ENCODE measurements at places on chromosomes 7 and 10. TPM values are rescaled to one million over a fixed set of nuclear protein-coding genes. Genes with fewer than 3 reads are reported as not detected.
A peak's percentile ranks its signal among the peaks of the same experiment; 100 is the strongest.

Gene RBP3
- total RNA-seq = not detected

Gene NPY4R
- not detected for total RNA-seq

Gene ZNF438
- 4.0 TPM for total RNA-seq

Gene KIAA1217
- total RNA-seq = 46.2 TPM

Gene CNNM1
- 6.3 TPM for total RNA-seq

Gene NEURL1
- total RNA-seq = 0.22 TPM

Gene TRDMT1
- total RNA-seq = 7.9 TPM

Gene CFAP70
- total RNA-seq = 1.9 TPM

Gene DRGX
- not detected for total RNA-seq

- no peak for DNase-seq
Observed at GRCh38 chr7:159015081-159015453, 129.6 kb downstream of the VIPR2 start.

DNA sequence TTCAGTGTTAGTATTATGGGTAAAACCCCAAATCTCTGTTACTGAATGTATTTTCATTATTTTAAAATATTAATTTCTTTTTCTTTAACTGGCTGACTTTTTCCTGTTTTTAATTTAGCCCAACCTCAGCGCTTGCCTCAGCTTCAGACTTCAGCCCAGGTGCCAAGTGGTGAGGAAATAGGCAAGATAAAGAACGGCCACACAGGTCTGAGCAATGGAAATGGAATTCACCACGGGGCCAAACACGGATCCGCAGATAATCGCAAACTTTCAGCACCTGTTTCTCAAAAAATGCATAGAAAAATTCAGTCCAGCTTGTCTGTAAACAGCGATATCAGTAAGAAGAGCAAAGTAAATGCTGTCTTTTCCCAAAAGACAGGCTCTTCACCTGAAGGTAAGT, 57.5 kb downstream of the MDFIC start:
- DNase-seq = peak; percentile 70

GRCh38 chr7:129553899-129554461, 51.6 kb downstream of the SMKR1 start:
- DNase-seq = no peak

GRCh38 chr10:132223156-132223590, 36.4 kb downstream of the DPYSL4 start:
- DNase-seq = peak; percentile 70

DNA sequence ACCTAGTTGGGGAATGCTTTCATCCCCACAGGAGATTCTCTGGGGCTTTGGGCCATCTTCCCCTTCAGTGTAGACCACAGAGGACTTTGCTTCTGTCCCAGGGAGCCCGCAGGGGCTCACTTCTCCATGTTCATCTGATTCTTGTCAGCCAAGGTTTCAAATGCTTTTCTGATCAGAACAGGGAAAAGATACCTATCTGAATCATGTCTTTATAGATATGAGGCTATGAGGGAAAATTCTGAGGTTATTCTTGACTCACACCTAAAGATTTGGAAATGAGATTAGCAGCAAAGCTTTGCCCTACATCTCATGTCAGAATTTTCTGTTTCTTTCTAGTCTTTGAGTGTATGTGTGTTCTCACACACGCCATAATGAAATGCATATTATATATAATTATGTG, 53.3 kb downstream of the FIGNL1 start:
- no peak for DNase-seq

GRCh38 chr10:101902032-101902819, 58.6 kb upstream of the KCNIP2 start:
- DNase-seq = no peak

DNA sequence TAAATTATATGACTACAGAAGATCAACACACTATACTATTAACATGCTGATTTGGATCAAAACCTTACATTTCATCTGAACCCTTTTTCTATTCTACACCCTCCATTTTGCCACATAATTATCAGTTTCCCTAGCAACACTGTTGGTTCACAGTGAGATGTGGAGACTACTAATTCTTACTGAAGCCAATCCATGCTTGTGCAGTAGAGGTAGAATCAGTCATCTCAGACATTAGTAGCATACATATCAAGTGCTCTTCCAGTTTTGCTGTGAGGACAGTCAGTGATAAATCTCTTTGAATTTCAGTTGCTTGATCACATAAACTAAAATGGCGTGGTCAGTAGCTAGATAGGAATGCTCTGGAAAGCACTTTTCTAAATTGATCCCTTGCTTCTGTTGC, 70.3 kb downstream of the PON1 start:
- DNase-seq = no peak

- no peak for DNase-seq
Observed at GRCh38 chr7:111639934-111640333, 77.6 kb upstream of the IMMP2L start.

GRCh38 chr10:22832066-22832602, 95.7 kb upstream of the ARMC3 start:
- DNase-seq = no peak

GRCh38 chr10:52110576-52110975, 203.5 kb upstream of the DKK1 start:
- DNase-seq = no peak

- DNase-seq = no peak
Observed at GRCh38 chr7:67056683-67057082, 60.0 kb downstream of the TYW1 start.

DNA sequence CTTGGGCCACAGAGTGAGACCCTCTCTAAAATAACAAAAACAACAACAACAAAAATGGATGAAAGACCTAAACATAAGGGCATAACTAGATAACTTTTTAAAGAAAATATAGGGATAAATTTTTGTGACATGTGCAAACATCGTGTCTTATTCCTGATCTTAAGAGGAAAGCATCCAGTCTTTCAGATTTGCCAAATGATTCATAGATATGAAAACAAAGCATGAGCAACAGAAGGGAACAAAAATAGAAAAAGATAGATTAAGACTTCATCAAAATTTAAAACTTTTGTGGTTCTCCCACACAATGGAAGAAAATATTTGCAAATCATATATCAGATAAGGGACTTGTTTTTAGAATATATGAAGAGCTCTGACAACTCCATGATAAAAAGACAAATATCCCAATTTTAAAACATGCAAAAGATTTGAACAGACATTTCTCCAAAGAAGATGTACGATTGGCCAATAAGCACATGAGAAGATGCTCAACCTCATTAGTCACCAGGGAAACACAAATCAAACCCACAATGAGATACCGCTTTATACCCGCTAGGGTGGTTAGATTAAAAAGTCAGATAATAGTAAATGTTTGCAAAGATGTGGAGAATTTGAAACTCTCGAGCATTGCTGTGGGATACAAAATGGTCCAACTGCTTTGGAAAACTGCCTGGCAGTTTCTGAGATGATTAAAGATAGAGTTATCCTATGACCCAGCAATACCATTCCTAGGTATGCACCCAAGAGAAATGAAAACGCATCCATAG, 20.3 kb downstream of the PPIF start:
- DNase-seq = no peak

DNA sequence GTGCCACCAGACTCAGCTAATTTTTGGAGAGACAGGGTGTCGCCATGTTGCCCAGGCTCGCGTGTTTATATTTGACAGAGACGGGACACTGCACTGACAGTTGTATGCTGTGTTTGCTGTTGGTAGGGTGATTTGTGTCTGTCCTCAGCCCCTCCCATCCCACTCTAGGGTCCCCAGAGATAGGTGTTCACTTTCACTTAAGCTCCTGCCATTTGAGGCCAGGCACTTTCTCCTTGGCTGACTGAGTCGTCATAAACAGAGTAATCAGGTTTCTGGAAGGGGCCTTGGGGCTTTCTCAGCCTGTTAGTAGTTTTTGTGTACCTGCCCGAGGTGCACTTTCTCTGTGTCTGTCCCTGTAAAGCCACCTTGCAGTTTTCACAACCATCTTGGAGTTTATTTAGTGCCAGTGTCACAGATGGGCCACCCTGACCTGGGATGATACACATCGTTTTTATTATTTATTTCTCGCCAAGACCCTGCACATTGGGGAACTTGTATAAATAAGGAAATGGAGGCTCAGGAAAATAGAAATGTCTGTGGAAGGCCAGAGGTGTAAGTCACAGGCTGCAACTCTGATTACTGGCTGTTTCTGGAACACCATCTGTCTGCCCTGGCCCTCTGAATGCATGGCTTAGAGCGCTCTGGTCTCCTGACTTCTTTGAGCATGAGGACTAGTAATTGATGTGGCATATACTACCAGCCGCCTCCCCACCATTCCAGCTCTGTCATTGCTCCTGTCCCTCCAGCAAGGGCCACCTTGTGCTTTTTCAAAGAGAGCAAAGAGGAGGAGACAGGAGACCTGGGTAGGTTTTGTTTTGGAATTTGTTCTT, 81.9 kb upstream of the PDCD4 start:
- DNase-seq = no peak

- no peak for DNase-seq
Observed at GRCh38 chr7:113561446-113561845, 357.4 kb downstream of the PPP1R3A start.

DNA sequence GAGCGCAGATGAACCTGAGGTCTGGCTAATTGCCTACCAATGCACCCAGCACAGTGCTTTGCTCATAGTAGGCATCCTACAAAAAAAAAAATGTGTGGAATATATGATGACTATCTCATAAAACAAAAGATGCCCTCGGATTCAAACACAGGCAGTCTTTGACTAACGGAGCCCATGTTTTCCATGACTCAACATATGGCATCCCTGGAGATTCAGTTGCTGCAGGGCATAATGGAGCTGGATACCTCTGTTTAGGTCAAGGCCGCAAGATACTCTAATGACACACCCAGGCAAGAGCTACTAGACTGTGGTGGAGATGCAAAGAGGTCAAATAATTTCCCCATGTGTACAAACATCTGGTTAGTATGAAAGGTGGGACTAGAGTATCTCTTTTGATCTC, 16.3 kb downstream of the CUBN start:
- DNase-seq = no peak

All from Calu3 (cell line).